AML-193 (cell line): ENCODE measurements at places on chromosomes 12 and 14.

- no peak for DNase-seq
These were observed 1046.1 kb downstream of the SLC6A15 start for GRCh38 chr12:83866477-83866876.

DNA sequence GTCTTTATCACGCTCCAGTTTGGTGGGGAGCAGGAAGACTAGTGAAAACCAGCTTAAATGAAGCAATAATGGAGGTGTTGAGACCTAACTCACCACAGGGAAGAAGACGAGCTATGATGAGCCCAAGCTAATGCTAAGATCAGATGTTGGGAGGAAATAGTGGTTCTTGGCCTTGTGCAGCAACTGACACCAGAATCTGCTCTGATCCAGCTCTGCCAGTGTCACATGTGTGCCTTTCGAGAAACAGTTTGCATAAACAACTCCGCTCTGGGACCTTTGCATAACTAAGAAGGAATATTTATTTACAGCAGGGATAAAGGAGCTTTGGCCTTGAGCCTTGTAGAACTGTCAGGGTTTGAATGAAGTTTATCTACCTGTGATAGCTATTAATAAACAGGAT, 369.4 kb upstream of the CCDC196 start:
- DNase-seq = no peak

DNA sequence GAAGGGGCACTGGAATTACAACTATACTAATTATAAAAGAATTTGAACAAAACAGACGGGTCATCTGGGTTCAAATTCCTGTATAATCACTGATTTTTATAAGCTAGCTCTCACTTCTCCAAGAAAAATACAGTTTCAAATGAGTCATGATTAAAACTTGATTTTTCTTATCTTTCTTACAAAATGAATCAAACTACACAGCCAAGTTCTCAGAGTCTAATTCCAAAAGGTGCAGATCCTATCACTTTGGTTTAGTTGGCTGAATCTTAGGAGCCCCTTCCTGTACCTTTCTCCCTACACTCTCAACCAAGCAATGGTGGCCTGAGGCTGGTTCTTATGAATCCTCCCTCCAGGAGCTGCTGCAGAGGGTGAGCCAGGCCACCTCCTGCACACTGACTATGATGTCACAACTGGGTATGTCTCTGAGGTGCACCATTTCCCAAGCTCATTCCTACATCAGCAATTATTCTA, 43.8 kb upstream of the BMP4 start:
- no peak for DNase-seq

DNA sequence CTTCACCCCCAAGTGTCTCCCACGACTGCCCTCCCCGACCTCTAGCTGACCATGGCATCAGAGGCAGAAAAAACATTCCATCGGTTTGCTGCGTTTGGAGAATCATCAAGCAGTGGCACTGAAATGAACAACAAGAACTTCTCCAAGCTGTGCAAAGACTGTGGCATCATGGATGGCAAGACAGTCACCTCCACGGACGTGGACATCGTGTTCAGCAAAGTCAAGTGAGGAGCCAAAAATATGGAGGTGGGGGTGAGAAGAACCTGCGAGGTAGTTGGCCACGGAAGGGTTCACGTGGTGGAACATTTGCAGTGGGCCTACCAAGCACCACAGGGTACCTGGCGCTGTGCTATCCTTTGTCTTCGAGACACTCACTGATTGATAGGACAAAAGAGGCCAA, 514 bp downstream of the TPPP2 start:
- DNase-seq = no peak

DNA sequence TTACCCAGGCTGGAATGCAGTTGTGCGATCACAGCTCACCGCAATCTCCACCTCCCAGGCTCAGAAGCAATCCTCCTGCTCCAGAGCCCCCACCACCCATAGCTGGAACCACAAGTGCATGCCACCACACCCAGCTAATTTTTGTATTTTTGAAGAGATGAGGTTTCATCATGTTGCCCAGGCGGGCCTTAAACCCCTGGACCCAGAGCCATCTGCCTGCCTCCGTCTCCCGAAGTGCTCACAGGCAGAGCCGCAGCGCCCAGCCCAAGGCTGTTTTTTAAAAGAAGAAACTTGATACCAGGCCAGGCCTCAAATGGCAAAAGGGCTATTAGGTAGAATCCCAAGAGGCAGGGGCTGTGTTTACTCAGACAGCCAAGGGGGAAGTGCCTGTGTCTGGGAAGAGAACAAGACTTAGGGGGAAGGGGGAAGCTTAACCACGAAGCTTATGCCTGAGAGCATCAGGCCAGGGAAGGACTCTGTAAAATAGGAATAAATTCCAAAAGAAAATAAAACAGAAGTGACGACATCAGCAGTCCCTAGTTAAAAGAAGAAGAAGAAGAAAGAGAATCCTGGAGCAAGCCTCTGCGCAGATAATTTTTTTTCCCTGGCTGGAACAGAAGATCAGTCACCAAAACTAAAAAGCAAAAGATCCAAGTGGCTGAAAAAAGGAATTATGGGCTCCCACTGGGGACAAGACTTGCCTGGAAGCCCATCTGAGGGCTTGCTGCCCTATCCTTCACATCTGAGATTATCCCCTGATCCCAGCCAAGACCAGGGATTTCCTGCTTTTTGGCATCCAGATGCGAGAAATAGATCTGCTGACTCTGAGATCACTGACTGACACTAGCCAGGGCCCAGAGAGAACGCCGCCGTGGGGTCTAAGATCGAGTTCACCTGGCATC, 170.5 kb downstream of the NDUFA12 start:
- no peak for DNase-seq

GRCh38 chr14:75866970-75867369, 114.8 kb downstream of the TGFB3 start:
- DNase-seq = no peak

DNA sequence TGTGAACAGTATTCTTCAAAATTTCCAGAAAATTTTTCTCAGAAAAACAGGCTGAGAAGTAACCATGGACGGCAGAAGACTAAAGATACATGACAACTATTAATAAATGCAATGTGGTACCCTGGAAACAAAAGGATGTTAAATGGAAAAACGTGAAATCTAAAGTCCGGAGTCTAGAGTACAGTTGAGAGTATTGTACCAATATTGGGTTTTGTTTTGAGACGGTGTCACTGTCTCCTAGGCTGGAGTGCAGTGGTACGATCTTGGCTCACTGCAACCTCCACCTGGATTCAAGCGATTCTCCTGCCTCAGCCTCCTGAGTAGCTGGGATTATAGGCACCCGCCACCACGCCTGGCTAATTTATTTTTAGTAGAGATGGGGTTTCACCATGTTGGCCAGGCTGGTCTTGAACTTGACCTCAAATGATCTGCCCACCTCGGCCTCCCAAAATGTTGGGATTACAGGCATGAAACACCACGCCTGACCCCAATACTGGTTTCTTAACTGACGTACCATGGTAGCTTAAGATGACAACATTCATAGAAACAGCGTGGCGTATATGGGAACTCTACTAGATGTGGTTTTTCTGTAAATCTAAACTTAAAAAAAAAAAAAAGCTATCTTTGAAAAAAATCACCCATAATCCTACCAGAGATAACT, 16.8 kb upstream of the TDG start:
- no peak for DNase-seq

DNA sequence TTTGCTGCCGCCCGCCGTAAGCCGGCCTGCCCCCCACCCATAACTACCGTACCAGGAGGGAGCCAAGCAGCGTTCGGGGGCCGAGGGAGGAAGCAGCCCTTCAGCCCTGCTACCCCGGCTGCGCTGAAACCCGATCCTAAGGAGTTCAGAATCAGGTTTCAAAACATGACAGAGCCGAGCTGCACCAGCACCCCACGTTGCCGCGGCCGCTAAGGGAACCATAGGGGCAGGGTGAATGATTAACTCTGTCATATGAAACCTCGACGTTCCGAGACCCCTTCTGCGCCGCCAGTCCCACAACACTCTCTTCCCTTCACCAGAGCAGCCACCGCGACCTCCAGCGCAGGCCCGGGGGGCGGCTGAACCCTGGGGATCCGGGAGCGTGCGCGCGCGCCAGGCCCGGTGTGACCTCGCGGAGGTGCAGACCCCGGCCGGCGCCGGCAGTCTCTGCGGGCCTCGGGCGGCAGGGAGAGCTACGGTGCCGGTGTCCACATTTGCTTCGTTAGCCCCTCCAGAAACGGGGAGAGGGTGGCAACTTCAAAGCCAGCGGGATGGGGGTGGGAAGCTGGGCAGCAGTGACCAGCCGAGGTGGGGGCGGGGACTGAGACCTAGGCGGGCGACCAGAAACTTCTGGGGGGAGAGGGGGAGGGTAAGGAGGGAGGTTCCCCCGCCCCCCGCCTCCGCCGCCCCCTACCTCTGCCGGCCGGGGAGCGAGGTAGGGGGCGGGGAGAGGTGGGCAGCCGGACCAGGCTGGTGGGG, 1.6 kb downstream of the SIX4 start:
- no peak for DNase-seq

DNA sequence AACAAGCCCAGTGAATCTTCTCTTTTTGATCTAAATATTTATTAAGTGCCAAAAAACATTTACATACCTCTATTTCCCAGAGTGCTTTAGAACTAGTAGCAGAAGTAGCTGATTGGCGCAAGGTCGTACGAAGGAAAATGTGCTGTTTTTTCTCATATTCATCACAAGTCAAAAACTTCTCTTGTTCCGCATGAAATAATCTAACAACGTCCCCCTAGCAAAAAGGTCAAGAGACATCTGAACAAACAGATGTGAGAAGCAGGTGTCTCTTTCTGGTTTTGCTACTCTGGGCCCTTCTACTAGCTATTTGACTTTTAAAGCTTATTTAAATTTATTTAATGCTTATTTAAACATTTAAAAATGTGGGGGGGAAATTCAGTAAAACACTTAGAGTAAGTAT, 117.8 kb downstream of the ITPR2 start:
- DNase-seq = no peak

GRCh38 chr12:25584596-25584995, 31.5 kb upstream of the LMNTD1 start:
- no peak for DNase-seq

DNA sequence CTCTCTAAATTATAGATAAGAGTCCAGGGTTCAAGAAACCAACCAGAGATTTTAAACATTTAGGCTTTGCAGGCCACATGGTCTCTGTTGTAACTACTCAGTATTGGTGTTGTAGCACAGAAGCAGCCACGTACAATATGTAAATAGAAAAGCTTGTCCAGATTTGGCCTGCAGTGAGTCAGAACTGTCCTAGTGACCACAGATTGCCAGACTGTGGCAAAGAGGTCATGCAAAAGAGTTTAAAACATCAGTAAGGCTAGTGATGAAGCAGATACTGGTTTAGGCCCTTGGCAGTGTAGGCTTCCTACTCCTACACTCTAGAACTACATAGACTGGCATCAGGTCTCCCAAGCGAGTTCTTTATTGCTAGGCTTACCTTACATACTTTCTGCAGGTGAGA, 117.6 kb upstream of the GARIN6 start:
- no peak for DNase-seq

GRCh38 chr14:31138301-31138700, 69.3 kb downstream of the HECTD1 start:
- DNase-seq = no peak

GRCh38 chr12:65918021-65918420, 93.7 kb downstream of the HMGA2 start:
- DNase-seq = peak; percentile 36

GRCh38 chr12:128745772-128746689, 77.7 kb downstream of the SLC15A4 start:
- DNase-seq = no peak

DNA sequence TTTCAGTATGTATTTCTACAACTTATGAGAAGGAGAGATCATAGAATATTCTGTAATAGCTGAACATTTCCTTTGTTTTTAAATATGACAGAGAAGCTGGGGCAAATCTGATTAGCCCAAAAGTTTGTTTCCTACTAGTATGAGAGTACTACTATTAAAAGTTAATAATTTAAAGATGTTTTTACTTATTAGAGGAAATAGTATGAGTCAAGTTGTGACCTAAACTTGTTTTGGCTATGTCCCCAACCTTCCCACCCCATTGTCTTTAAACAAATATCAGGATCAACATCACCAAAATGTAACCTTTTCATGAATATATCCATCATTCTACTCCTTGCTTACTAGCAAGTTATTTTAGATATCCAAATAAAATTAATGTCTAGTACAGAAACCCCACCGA, 10.5 kb downstream of the GNPNAT1 start:
- no peak for DNase-seq

DNA sequence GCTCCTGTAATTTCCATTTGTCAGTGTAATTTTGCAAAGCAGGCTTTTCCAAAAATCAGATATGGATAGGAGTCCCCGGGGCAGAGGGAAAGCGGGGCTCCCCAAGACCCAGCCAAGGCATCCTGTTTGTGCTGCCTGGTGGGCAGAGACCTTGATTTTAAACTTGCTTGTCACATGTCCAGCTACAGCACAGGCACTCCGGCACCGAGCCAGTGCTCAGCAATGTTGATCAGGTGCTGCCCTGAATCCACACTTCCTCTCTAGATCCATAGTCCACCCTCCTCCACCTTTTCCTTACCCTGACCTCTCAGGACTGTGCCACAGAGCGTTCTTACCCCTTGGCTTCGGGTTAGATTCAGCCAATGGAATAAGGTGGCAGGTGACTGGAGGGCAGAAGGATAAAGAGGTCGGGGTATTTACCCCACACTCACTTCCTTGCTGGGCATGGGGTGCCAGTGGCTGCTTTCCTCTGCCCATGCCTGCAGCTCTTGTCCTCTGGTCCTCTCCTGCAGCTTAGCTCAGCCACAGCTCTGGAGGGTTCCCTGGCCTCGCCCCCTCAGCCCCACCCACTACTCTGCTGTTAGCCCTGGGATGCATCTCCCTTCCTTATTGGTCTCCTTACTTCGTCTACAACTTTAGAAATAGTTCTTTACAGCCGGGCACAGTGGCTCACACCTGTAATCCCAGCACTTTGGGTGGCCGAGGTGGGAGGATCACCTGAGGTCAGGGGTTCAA, 80.1 kb downstream of the IRF2BPL start:
- DNase-seq = no peak

DNA sequence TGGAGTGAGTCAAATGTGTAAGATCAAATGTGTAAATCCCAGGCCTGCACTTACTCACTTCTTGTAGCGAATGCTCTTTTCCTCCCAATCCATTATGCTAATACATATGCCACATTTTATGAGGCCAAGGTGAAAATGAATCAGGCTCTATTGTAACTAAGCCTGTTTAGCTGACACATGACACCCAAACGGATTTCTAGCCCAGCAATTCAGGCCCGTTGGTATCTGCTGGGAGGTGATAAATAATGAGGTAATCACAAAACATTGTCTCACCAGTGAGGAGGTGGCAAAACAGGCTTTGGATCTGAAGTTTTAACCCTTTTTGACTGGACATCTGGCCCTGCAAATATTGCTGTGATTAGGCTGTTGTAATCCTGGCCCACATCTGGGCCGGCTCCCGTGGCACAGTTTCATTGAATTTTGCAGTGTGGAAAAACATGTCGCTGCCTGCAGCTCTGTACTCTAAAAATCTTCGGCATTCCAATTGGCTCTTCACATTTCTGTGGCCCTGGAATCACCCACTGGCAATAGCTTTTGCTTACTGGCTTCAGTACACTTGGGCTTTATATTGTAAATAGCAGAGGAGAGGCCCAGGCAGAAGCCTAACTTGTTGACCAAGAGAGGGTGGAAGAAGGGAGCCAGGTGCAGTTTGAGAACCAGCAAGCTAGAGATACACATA, 106.1 kb downstream of the PAX9 start:
- DNase-seq = no peak

- no peak for DNase-seq
These were observed 7.4 kb upstream of the HOXC11 start for GRCh38 chr12:53965281-53966084.

GRCh38 chr12:56042843-56043242, 1.1 kb downstream of the RPS26 start:
- DNase-seq = no peak
